ENCODE measurements at places on chromosomes 11 and 22.

- DNase-seq = no peak
Observed at GRCh38 chr11:59818572-59818971, 8.0 kb upstream of the MRPL16 start.

DNA sequence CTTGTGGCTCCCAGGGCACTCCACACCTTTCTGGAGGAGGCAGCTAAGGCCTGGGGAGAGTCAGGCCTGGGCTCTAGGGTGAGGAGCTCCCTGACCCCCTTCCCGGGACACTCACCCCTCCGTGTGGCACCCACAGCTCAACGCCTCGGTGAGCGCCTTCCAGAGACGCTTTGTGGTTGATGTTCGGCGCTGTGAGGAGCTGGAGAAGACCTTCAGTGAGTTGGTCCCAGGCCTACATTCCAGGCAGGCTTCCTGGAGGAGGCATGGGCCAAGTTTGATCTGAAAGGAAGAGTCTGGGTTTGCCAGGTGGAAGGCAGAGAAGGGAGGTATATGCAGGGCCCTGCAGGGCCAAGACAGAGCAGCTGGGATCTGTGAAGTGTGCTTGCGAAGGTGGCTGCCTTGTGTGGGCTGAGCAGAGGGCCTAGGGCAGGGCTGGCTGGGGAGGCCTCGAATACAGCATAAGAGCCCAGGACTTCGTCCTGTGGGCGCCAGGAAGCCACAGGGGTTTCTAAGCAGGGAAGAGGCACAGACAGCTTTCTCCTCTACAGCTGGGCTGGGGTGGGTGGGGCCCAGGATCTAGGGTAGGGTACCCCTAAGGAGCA, 2.9 kb downstream of the TCIRG1 start:
- DNase-seq = no peak

DNA sequence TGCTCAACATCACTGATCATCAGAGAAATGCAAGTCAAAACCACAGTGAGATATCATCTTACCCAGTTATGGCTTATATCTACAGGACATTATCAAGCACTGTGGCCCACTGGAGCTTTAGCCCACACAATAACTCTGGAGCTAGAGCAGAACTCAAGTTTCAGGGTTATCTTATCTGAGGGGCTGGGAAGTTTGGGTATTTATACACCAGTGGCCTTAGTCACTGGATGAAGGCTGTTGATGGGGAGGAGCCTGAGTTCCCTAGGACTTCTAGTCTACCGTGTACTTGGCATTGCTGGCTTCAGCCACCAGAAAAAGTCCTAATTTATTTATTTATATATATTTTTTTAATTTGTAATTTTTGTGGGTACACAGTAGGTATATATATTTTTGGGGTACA, 19.3 kb downstream of the HSD17B12 start:
- no peak for DNase-seq

DNA sequence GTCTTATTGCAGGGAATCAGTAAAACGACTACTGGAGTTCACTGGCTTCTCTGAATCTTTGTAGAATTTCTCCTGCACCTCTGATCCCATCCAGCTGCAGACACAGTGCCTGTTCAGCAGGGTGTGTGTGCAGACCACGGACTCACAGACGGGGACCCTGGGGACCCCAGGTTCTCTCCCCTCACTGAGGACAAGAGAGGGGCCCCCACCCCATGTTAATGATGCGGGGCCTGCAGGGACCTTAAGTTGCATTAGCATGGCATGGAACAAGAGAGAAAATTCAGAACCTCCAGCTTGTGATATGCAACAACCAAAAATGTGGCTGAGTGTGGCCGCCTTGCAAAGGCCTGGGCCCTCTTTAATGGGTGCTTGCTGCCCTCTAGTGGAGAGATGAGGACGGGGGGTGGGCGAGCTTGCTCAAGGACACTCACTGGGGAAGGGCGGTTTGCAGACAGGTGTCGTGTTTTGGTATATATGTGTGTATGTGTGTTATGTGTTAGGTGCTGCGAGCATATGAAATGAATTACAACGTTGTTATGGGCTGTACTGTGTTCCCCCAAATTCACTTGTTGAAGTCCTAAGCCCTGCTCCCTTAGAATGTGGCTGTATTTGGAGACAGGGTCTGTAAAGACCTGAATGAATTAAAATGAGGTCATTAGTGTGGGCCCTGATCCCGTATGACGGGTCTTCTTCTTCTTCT, 84.4 kb upstream of the SEPTIN5 start:
- peak; percentile 82 for DNase-seq

DNA sequence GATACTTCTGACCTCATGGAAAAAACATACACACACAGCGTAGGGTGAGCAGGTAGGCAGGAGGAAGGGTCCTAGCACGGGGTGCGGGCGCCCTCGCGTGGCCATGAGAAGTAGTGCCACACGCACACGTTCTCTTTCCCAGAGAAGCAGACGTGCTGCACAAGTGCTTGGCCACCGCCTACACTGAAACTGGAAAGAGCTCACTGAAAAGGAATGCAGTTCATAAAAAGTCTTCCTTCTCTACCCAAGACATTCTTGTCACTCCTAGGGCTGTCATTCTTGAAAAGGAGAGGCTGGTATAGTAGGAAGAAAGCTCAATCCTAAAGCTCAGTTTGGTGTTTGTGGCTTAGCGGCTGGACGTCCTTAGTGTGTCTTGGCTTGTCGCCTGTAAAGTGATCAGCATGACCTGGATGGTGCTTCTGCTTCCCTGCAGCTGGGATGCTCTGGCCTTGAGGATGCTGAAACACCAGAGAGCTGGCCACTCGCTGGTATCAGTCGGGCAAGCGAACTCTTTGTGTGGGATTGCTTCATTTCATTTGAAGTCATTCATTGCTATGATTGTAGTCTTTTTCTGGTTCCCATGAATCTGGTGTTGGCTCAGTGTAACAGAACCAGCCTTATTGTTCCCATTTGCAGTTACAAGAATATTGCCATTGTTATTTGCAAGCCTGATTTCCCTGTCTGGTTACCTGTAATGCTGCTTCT, 303.8 kb downstream of the NTM start:
- no peak for DNase-seq

DNA sequence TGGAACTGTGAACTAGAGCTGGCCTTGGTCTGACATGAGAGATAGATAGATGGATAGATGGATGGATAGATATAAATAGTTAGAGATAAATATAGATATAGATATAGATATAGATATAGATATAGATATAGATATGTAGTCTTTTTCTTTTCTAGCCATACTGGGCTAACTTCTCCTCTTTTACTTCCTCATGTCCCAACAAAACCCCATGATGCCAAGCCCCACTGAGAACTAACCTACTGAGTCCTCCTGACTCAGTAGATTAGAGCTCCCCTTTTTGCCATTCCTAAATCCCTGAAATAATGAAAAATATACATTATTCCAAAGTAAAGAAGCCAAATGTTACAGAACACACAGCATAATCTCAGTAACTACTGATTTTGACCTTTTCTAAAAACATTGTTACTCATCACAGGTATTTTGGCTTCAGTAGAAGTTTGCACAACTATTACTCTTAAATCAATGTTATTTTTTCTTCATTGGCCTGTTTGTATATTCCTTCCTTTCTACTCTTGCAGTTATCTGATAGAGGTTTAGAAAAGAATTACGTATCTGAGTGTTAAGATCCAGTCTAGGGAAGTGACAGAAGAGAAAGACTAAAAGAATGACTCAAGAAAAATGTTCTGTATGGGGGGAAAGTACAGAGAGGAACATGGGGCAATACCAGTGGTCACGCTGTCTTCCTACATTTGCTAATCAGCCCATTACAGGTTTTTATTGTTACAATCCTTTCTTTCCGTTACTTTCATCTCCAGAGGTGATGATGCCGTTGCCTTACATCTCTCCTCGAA, 6.0 kb upstream of the OR10D3 start:
- DNase-seq = no peak

GRCh38 chr22:17647991-17648390, 9.4 kb downstream of the BCL2L13 start:
- no peak for DNase-seq

DNA sequence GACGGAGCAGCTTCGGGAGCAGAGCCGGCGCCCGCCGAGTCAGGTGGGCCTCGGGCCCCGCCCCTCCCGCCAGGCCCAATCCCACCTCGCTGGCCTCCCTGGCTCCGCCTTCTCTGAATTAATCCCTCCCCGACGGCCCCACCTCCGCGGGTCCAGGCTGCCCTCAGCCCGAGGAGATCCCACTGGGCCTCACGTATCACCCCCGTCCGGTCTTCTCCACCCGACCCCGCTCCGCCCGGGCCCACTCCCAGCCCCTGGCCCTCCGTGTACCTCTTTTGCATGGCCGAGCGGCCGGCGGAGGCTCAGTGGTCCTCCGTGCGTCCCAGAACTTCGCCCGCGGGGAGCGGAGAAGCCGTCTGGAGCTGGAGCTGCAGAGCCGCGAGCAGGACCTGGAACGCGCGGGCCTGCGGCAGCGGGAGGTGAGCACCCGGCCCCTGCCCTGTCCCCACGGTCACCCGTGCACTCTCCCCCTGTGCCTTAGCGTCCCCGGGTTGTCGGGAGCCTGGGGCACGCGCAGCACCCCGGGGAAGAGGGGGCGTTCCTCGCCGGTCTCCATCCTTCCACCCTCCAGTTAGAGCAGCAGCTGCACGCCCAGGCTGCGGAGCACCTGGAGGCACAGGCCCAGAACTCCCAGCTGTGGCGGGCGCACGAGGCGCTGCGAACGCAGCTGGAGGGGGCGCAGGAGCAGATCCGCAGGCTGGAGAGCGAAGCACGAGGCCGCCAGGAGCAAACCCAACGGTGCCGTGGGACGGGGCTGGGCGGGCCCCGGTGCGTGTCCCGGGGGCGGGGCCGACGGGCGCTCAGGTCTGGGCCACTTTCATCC, 2.2 kb upstream of the CD151 start:
- DNase-seq = peak; percentile 60

- no peak for DNase-seq
Observed at GRCh38 chr11:94785509-94785908, 17.4 kb downstream of the AMOTL1 start.

- no peak for DNase-seq
Observed at GRCh38 chr22:44373234-44373633, 60.5 kb upstream of the SHISAL1 start.

- DNase-seq = no peak
Observed at GRCh38 chr22:17086296-17086695, 1.5 kb downstream of the IL17RA start.

GRCh38 chr11:60875366-60876167, 8.2 kb downstream of the ZP1 start:
- no peak for DNase-seq

- no peak for DNase-seq
Observed at GRCh38 chr11:36601155-36601554, 3.1 kb upstream of the RAG2 start.

DNA sequence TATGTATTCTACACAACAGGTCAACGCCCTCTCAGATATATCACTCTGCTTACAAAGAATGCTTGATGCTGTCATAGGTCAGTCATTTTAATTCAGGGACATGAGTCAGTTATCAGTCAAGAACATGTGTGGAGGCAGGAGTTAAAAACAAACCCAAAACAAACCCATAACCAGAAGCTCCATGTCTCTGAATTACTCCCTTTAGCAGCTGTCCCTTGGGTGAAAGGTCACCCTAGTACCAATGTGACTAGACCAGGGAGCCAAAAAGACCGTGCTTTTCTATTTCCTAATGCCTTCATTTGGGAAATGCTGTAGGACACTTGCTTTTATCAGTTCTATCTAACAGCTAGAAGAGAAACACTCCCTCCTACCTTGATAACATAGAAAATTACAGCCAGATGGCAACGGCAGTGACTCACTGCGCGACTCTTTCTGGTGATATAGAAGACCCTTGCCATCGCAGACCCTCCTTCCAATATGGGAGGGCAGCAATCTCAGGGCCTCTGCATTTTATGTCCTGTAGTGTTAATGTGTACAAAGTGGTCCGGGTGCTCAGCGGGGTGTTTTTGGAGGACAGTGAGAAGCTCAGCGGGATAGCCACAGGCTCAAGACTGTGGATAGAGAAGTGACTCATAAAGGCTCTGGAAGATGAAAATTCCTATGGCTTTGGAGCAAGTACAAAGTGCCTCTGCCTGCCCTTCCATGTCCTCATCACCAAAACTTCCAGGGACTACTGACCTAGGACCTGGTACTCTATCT, 24.8 kb downstream of the APOL5 start:
- no peak for DNase-seq

- DNase-seq = no peak
Observed at GRCh38 chr11:103624708-103625623, 411.5 kb upstream of the DDI1 start.

DNA sequence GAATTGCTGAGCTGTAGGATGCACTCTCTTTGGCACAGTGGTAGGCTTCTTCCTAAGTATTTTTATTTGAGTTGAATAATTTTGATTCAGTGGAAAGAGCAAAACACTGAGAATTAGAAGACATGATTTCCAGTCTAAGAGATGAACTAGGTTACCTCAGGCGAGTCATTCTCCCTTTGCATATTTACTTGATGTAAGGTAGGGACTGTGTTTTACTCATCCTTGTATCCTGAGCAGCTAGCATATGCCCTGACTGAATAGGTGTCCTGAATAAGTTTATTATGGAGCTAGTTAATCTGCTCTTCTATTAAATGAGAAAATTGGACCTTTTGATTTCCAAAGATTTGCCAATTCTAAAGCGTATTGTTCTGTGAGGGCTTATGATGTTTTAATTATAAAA, 50.7 kb downstream of the STIM1 start:
- no peak for DNase-seq

- DNase-seq = no peak
Observed at GRCh38 chr11:48005136-48005535, 24.8 kb downstream of the PTPRJ start.

DNA sequence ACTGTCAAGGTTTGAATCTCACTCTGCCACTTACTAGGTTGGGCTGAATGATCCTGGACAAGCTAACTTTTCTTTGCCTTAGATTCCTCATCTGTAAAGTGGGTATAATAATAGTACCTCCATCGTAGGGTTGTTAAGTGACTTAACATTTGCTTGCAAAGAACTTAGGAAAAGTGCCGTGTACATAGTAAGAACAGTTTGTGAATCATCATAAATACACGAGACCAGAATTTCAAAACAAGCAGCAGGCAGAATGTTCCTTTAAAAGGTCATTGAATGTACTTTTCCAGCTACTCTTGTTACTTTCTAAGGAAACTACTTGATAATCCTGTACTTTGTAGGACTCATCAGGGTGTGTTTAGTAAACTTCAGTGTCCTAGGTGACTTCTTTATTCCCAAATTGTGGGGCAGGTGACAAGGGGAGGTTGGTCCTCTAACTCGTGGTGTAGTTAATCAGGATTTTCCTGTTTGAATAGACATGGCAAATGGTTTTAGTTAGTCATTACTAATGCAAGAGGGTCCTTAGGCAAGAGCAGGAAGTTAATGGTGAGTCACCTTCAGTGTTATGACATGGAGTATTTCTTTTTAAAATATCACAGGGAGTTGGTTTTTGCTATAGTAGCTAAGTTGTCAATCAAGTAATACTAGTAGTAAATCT, 67.9 kb downstream of the YAP1 start:
- no peak for DNase-seq

GRCh38 chr22:17970201-17970708, 54.1 kb downstream of the MICAL3 start:
- no peak for DNase-seq

GRCh38 chr11:17547051-17547577, at the start of gene OTOG:
Gene OTOG (plus strand): TSS chr11:17547259. CDS start chr11:17547373, 114 bp downstream.
- no peak for DNase-seq

DNA sequence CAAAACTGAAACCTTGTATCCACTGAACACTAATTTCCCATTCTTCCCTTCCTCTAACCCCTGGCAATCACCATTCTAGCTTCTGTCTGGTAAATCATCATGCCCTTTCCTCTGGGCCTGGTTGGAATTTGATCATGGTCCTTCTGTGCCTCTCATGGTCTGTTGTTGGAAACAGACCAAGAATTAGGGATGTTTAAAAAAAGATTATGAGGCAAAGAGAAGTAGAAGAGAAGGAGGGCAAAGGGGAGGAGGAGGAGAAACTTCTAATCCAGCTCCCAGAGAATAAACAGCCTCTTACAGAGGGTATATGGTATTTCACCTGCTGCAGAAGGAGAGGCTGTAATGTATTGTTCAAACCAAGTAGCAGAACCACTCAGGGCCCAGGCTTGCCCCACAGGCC, 10.6 kb downstream of the BCO2 start:
- no peak for DNase-seq
